IMR-90 (cell line): ENCODE measurements at places on chromosomes 12 and 14. TPM values are rescaled to one million over a fixed set of nuclear protein-coding genes. Genes with fewer than 3 reads are reported as not detected.

The SOX5 gene
- polyA plus RNA-seq = 1.1 and 1.6 TPM in 2 replicates

The GLIPR1L2 gene
- polyA plus RNA-seq = 0.07 and 0.13 TPM in 2 replicates

DNA sequence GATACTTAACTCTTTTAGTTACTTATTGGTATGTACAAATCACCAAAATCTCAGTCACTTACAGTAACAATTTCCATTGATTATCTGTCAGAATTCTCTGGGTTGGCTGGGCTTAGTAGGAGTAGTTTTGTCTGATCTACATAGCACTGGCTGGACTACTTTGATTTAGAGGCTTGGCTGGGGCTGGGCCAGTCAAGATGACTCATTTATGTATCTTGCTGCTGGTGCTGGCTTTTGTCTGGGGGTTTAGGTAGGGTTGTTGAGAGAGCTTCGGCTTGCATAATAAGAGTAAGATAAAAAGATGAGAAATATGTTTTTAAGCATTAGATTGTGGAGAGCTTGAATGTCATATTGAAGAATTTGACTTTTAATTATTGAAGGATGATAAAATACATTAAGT, 1093.7 kb downstream of the SLC6A15 start:
- peak; percentile 31 for DNase-seq

- no peak for DNase-seq
Measured at GRCh38 chr12:117093918-117094630, 5.1 kb downstream of the TESC start.

DNA sequence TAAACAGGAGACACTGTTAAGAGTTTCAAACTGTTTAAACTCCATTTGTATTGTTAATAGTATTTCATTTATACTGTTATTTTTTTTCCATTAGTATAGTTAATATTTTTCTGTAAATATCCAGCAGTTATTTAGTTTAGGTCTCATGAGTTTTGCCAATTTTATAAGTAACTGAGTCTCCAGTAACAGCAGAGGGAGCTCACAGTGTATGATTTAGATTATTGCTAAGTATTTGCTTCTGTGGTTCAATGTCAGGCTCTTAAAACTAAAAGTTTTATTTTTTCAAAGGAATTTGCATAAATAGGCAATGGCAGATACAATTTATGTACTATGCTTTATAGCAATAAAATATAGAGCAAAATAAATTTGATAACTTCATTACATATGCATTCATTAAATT, 209.7 kb downstream of the ATXN7L3B start:
- DNase-seq = peak; percentile 16

DNA sequence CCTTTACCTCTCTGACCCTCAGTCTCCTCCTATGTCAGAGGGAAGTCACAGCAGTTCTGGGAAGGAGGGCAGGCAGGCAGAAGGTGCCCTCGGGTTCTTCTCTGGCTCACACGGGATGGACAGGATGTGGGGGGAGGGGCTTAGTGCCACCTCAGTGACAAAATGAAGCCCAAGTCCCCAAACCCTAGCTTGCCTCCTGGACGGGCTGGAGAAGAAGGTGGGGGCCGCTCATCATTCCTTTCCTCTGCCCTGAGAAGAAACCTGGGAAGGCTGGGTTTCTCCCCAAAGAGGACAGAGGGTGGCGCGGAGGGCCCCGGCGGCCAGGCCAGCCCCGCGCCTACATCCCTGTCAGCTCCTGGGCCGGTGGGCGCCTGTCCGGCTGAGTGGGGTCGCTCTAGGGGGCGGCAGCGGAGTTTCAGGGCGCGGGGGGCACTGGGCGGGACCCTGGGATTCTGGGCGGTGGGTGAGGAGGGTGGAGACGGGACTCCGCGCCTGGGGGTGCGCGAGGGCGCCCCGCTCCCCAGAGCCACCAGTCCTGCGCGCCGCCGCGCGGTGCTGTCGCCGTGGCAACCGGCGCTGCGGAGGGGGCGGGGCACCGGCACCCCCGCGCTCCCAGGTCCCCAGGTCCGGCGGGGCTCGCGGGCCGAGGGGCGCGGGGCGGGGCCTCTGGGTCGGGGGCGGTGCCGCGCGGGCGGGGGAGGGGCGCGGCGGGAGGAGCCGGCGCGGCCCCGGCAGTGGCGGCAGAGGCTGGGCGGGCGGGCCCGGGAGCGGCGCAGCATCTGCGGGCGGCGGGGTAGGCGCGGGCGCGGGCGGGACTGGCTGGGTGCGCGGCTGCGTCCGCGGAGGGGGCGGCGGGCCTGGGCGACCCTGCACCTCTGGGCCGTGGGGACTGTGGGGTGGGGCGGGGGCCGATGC, at the start of gene TMEM121:
TMEM121 (plus strand) TSS at position 723 of the 915 bp plus-strand sequence. CDS start 2,252 bp downstream, outside the sequence.
- no peak for DNase-seq

The OR6C2 gene
- not detected in 2 replicates for polyA plus RNA-seq

The SSTR1 gene
- 5.5 and 5.6 TPM in 2 replicates for polyA plus RNA-seq

GRCh38 chr14:24680516-24680915, 46.5 kb upstream of the GZMB start:
- no peak for DNase-seq

DNA sequence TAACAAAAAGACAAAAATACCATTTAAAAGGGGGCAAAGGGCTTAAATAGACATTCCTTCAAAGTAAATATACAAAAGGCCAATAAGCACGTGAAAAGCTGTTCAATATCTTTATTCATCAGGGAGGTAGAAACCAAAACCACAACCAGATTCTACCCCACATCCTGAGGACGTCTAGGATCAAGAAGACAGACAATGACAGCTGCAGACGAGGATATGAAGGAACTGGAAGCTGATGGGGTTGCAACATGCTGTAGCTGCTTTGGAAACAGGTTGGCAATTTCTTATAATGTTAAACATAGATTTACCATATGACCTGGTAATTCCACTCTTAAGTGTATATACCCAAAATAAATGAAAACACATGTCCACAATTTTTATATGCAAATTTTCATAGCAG, 85.1 kb upstream of the C14orf180 start:
- no peak for DNase-seq

DNA sequence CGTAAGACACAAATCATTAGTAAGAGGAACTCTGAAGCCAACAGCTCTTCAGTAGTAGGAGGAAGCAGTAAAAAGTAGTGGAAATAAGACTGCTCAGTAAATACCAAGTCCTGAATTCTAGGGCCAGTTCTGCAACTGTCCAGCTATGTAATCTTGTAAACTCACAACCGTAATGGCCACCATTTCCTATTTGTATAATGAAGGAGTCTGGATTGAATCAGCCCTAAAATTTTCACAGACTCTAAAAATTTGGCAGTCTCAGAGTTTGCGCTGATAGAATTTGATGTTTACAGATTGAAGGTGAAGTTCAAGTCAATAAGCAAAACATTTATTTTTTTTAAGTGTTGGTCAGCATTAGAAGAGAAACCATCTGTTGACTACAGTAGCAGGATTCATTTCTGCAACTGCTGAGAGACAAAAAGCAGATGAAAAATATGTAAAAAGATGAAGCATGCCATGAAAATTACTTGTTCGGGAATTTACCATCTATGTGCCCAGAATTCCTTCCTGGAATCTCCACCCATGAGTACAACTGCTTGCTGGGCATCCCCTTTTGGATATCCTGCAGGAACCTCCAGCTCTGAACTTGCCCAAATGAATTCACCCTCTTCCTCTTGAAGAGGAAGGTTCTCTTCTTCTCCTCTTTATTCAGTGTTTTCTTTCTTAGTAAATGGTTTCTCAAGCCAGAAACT, 47.5 kb downstream of the GALNT4 start:
- DNase-seq = no peak

- no peak for DNase-seq
Measured at GRCh38 chr12:3996322-3996721, 123.1 kb upstream of the PARP11 start.

The JAG2 gene
- polyA plus RNA-seq = 0.20 and 0.58 TPM in 2 replicates

DNA sequence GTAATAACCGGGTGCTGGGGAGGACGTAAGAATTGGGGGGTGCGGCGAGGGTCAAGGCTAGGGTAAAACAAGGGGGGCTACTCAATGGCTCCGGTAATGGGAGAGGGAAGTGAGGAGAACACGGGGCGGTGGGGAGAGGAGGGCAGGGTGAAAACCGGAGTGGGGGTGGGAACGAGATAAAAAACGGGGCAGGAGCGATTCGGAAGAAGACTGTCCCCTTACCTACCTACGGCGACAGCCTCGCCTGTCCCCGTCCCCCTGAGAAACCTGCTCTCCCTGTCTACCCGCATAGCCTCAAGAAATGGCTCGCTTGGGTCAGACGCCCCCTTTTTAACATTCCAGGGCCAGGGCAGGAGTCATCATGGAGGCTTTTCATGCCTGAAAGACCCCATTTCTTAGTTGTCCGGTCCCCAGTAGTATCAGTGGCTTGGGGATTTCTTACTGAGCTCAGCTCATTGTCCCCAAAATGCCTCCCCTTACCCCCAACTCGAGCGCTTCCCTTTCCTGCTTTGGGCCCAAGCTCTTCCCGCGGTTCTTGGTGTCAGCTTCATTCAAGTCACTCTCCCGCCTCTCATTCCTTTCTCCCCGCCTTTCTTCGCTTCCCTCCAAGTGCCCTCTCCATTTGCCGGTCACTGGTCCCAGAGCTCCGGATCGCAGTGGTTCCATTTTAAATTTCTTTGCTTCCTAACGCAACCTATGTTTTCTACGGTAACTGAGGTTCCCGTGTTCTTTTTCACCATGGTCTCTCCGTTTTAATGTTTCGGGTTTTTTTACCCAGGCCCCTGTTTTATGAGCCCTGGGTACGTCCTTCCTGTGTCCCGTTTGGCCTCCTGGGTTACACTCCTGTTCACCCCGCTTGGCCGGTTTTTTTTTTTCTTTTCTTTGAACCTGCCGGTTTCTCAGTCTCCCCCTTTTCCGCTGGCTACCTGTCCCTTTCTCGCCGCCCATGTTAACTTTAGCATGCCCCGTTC, 1.2 kb upstream of the WSB2 start:
- peak; percentile 58 for DNase-seq

The RNFT2 gene
- 1.5 and 1.6 TPM in 2 replicates for polyA plus RNA-seq

The HOXC10 gene
- 0.15 TPM in 1 of 2 replicates, not detected in the other for polyA plus RNA-seq

- DNase-seq = no peak
Measured at GRCh38 chr12:129196927-129197326, 343.6 kb downstream of the GLT1D1 start.

The FKBP3 gene
- polyA plus RNA-seq = 40.2 and 45.3 TPM in 2 replicates

DNA sequence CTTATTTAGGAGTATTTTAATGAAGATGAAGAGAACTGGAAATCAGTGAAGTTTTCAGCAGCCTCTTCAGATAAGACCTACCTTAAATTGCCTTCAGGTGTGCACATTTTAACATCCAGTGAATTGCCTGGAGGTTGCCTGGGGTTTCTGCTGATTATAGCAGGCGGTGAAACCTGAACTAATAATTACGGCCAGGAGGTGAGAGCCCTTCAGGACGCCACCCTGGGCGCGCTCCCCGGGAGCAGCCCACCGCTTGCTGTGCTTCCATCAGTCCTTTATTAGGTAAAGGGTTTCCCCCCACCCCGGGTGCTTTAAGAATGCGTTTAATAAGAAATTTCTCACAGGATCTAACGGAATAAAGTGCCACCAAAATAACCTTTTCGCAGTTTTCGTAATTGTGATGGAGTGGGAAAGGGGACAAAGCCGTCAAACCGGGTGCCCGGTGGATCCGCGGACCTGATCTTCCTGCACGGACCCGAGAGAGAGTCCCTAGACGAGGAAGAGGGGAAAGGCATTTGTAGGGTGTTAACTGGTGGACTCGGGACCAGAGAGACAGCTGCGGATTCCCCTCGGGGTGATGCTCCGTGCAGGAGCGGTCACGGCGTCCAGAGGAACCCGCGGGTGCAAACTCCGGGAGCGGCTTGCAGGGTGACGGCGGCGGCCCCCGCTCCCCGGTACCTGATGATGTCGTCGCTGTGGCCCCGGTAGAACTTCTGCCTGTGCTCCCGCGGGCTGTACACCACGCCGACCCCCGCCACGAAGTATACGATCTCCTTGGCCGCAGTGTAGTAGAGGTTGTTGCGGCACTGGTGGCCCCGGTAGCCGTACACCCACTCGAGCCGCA, 902 bp downstream of the EML5 start:
- no peak for DNase-seq

- no peak for DNase-seq
Measured at GRCh38 chr12:67621112-67621511, 27.4 kb upstream of the DYRK2 start.

GRCh38 chr14:75440733-75441477, 13.1 kb downstream of the JDP2 start:
- DNase-seq = peak; percentile 94

The PLEKHG7 gene
- not detected in 2 replicates for polyA plus RNA-seq

GRCh38 chr14:96091149-96091693, 52.1 kb downstream of the C14orf132 start:
- DNase-seq = no peak

The SELPLG gene
- 10.8 and 13.9 TPM in 2 replicates for polyA plus RNA-seq

DNA sequence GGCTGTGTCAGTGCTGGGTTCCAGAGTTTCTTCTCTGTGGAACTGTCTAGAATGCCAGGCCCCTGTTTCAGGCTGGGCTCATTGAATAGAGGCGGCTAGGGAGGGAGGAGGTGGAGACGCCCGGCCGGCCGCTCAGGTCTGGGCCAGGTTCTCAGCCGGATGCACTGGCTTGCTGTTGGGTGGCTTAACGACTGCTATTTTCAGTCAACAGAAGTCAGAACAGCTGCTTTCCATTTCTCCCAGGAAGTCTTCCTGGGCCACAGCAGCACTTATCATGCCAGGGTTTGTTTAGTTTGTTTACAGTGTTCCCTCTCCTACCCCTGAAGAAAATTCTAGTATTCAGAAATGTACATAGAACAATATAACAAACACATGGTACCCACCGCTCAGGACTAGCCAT, 26.0 kb upstream of the VPS37B start:
- DNase-seq = no peak

- no peak for DNase-seq
Measured at GRCh38 chr12:55673638-55674037, 34.1 kb downstream of the ITGA7 start.

The ASCL1 gene
- not detected in 2 replicates for polyA plus RNA-seq
